Activated naive CD4-positive, alpha-beta T cell treated with anti-CD3 and anti-CD28 coated beads, Interleukin-2, amount 50 U/mL, for 72 hours (primary cell): ENCODE measurements at places on chromosomes 5 and 9. TPM values are rescaled to one million over a fixed set of nuclear protein-coding genes. Genes with fewer than 3 reads are reported as not detected.

The PCDHGA3 gene
- total RNA-seq, result not detected

DNA sequence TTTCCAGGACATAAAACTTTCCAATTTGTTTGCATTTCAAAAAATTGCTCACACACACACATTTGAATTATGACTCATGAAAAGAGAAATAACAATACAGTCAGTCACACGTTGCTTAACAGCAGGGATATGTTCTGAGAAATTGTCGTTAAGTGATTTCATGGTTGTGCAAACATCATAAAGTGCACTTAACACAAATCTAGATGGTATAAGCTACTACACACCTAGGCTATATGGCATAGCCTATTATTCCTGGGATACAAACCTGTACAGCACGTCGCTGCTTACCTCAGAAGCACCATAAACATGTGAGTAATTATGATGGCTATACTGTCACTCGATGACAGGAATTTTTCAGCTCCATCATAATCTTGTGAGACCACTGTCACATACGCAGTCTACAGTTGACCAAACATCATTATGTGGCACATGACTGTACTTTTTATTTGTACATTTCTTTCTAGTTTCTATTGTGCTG is 378.2 kb downstream of the ACTL7B start:
- DNase-seq, result no peak

DNA sequence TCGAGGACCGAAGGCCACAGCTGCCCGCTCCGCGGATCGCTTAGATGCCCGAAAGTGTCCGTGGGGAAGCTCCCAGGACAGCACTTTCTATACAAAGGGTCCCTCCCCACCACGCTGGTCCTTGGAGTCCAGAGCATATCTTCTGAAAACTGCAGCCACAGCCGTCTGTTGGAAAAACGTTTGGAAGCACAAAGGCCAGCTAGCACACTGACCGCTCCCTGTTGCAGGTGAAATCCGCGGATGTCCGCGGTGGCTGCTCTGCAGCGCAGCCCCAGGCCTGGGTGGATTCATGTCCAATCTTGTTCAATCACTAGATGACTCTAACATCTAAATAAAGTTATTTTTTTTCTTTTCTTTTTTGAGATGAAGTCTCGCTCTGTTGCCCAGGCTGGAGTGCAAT is 32.8 kb upstream of the FANCC start:
- no peak for DNase-seq

GRCh38 chr5:65695896-65696295 is 26.0 kb downstream of the SGTB start:
- no peak for DNase-seq

- DNase-seq, result no peak
These were observed 210.6 kb downstream of the SEMA5A start for GRCh38 chr5:9335269-9335668.
